ENCODE measurements at places on chromosomes 12 and 14.

DNA sequence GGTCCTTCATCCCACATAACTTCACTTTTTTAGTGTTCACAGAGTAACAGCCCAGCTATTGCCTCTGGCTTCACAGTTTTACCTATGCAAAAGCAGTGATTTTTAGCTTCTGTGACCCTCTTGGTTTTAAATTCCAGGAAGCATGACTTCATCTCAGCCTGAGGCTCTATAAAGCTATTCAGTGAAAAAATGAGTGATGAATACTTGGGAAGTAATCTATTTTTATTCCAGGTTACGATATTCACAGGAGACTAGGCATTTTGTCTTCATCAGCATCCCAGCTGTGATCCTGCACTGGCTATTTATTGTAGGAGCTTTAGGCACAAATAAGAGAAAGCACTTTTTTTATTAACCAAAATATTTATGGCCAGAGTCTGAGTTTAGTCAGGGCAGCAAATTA is 164.8 kb downstream of the SNAPC1 start:
- H3K27ac ChIP-seq = no peak overlapping the region
- no peak overlapping the region for H3K4me3 ChIP-seq
- H3K27me3 ChIP-seq = no peaks in the 10 kb centered on the region
- H3K36me3 ChIP-seq = no peaks in the 10 kb centered on the region
- no peaks in the 10 kb centered on the region for H3K4me1 ChIP-seq
- no peak for DNase-seq

- no peaks in the 10 kb centered on the region for H3K27me3 ChIP-seq
- H3K4me1 ChIP-seq = no peaks in the 10 kb centered on the region
- peaks cover 3% of the 10 kb centered on the region for H3K36me3 ChIP-seq
- H3K27ac ChIP-seq = no peak overlapping the region
Measured at GRCh38 chr14:39140170-39140569, 26.0 kb downstream of the GEMIN2 start.

DNA sequence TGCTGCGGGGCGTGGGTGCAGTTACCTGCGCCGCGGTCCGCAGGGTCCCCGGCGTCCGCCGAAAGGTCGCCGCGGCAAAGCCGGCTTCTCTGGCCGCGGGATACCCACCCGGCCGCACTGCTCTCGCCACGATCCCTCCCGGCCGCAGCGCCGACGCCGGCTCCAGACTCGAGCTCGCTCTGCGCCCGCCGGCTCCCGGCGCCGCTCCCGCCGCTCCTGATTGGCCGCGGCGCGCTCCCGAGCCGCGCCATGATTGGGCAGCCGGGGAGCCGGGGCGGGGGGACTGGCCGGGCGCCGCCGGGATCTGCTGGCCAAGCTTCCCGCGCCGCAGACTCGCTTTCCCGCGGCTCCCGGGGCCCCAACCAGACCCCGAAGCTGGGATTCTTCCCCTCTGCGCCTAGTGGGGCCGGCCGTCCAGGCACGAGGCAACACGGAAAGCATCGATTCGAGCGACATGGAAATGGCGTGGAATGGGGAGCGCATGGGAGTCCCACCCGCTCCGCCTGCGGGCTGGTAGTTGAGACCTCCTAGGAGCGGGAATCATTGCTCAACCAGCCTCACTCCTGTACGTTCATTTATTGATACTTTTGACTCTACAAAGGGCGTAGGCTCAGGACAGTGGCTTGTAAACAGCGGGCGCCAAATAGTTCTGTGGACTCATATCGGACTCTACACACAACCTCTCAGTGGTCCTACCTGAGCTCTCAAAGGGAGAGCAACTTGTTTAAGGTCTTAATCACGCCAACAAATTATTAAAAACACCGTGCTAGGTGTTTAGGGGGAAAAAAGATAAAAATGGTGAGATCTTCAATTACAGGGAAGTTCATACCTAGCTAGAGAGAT is 36.4 kb upstream of the STON2 start:
- H3K27ac ChIP-seq = no peak overlapping the region
- peak overlapping the region; percentile 66 for H3K4me3 ChIP-seq
- peak; percentile 91 for DNase-seq
- H3K27me3 ChIP-seq = no peaks in the 10 kb centered on the region

- no peak overlapping the region for H3K27ac ChIP-seq
- DNase-seq = no peak
- H3K4me1 ChIP-seq = peaks cover 6% of the 10 kb centered on the region
- no peaks in the 10 kb centered on the region for H3K27me3 ChIP-seq
- H3K36me3 ChIP-seq = no peaks in the 10 kb centered on the region
Measured at GRCh38 chr12:1800401-1801302, 19.7 kb upstream of the LRTM2 start.
